B cell (primary cell): ENCODE measurements at places on chromosomes 6 and 20.

- DNase-seq: peak; percentile 20
Observed at GRCh38 chr6:158756126-158756525, 63.0 kb downstream of the EZR start.

GRCh38 chr6:56714982-56715456 lies 72.3 kb upstream of the DST start:
- DNase-seq: no peak

DNA sequence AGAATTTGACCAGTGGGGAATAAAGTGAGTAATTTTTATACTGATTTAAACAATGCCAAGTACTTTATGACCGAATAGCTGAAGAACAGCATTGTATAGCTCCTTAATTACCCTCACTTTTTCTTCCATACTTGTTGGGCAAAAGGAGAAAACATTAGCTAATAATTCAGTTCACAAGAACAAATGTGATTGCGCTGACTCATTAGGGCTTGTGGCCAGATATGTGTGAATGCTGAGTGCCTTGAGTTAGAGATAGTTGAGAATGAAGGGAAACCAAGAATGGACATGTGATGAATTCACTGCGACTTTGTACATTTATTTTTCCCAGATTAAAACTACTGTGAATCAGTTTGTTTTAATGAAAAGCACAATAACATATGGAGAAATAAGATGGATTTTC lies 669.4 kb downstream of the TFAP2A start:
- no peak for DNase-seq

DNA sequence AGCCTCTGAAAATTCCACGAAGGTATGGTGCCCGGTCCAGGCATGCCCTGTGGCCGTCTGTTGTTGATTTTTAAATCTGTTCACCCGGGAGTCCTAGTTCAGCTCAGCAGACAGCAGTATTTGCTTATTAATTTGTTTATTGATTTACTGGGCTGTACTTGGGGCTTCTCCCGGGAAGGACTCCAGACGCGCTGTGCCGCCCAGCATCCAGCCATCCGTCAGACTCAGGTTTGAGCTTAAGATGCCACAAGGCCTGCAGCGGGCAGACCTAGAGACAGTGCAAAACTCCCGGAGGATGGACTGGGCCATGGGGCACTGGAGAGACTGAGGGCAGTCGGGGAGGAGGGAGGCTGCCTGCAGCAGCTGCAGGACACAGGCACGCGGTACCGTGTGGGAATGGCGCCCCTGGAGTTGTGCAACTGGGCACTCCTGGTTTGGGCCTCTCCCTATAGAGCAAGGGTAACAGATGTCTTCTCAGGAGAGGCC lies 17.3 kb upstream of the CCDC167 start:
- DNase-seq: no peak

DNA sequence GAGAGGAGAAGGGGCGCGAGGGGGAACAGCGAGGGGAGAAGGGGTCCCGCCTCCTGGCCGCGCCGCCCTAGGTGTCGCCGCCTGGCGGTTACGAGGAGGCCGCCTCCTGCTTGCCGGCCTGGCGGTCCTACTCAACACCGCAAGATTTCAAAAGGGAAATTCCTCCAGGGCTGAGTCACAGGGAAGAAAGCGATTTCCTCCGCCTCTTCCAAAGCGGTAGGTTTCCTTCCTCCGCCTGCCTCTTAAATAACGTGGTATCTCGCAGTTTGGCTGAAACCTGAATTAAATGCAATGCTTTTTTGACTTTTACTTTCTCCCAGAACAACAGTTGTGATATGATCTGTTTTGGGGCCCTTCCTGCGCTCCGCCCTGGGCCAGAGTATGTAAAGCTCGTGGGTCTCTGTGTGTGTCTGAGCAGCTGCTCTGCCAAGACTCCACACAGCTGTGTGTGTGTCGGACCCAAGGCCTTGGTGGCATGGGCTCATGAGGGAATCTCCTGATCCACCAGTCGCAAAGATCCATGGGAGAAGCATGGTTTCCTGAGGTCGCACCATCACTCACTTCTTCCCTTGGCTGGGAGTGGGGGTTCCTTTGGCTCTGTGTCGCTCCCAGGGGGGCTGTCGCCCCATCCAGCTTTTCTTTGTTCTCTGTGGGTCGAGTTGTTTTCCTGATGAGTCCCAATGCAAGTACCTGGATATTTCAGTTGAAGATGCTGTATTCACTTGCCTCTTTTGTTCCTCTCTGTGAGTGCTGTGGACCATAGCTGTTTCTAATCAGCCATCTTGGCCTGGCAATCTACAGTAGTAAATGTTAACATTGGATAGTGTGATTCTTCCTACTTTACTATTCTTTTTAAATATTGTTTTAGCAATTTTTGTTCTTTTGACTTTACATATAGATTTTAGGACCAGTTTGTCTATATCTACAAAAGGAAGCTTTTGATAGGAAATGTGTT lies 31.6 kb upstream of the NOTCH4 start:
- peak; percentile 79 for DNase-seq

- no peak for DNase-seq
Observed at GRCh38 chr6:114690625-114691024, 347.8 kb upstream of the HS3ST5 start.

DNA sequence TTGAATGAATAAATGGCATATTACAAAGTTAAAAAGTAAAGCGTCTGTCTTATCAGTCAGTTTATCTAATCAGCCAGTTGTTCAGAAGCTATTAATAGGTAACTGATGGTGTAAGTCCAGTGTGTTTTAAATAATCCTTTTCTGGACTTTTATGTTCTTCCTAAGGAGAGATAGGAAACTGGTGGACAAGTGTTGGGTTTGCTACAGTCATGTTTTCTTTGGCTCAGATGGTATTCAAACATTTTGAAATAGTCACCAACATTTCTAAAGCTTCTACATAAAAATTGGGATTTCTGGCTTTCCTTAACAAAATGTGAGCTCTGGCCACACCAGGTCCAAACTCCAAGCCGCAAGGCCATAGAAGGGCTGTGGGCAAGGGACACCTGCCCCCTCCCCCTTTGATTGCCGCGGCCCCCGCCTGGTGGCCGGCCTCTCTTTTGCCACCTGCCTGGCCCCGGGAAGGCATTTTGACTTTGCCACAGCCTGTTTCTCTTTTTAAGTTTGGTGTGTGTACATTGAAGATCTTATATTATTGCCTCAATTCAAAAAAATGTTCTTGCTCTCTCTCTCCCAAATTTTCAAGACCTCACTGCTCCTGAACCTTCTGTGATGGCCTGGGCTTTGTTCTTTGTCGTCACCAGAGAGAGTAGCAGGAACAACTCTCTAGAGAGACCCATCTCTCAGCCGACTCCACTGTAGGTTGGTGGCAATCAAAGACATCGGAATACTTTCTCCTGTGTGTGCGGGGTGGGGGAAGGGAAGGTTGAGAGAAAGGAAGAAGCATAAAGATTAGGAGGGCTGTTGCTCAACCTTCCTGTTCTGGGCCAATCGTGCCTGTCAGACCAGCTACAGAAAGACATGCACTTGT lies 84.0 kb upstream of the ZNF217 start:
- no peak for DNase-seq

DNA sequence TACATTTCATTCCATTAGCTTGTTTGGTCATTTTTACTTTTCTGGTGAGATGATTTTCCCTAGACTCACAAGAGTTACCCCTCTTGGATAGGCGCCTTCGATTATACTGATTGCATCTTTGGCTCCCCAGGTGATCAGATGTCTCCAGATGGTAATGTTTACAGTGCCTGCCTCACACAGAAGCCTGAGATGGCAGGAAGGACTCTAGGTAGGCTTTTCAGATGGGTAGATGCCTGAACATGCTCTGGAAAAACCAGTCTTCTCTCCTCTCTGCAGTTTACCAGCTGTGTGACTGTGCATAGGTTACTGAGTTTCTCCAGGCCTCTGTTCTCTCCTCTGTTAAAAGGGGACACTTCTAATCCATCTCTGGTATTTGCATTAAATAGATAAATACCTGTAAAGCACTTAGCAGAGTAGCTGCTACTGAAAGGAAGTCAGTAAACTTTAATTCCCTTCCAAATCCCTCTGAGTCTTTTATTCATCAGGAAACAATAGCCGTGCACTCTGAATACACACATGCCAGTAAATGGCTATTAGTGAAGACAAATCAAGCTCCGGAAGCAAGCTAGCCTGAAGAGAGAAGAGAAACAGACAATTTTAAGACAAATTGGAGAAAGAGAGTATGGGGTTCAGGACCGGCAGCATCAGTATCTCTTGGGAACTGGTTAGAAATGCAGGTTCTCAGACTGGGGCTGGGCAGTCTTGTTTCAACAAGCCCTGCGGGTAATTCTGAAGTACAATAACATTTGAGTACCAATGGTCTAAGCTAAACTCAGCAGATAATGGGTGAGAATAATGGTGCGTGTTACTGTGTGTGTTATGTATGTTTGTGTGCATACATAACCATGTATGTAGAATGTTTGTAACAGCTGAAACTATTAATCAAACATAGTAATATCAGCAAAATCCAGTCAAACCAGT lies 139.4 kb downstream of the UST start:
- no peak for DNase-seq

DNA sequence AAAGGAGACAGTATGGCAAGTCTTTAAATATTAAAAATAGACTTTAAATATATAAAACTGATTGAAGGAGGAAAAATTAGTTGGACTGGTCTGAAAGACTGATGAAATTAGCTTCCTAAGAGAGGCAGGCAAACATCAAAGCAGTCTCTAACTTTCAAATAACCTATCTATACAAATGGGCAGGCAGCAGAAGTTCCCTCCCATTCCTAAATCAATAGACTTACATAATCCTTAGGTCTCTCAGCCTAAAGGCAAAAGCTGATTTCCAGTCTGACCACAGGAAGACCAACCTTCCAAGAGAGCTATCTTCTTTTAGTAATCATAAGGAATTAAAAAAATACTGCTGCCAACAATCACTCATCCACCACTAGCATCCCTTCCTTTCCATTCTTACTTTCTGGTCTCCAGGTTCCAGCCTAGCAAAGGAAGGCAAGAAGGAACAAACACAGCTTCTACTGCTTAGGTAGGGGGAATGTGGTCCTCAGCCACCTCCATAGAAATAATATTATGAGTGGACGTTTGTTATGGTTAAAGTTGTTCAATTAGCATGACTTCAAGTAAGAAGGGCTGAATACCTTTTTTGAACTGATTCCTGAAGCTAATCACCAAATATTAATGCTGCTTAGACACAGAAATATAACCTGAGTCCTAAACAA lies 44.1 kb downstream of the SESN1 start:
- DNase-seq: no peak

- DNase-seq: no peak
Observed at GRCh38 chr6:91462241-91462640, 875.4 kb upstream of the MAP3K7 start.

DNA sequence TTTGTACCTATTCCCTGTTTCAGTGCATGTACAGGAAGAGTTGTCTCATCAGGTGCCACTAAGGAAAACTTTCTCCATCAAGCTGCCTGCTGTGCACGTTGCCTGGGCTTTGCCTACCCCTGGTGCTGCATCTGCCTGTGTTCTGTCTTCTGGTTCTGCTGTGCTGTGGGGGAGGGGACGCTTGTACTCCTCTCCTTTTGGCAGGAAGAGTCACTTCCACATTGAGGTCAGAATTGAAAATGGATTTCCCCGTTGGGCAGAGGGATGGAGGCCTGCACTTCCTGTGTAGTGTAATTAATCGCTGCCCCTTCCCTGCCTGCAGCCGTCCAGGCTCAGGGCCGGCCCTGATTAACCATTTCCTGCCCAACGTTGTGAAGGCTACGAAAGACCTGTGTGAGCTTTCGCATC lies 153.3 kb downstream of the SCML4 start:
- peak; percentile 83 for DNase-seq

DNA sequence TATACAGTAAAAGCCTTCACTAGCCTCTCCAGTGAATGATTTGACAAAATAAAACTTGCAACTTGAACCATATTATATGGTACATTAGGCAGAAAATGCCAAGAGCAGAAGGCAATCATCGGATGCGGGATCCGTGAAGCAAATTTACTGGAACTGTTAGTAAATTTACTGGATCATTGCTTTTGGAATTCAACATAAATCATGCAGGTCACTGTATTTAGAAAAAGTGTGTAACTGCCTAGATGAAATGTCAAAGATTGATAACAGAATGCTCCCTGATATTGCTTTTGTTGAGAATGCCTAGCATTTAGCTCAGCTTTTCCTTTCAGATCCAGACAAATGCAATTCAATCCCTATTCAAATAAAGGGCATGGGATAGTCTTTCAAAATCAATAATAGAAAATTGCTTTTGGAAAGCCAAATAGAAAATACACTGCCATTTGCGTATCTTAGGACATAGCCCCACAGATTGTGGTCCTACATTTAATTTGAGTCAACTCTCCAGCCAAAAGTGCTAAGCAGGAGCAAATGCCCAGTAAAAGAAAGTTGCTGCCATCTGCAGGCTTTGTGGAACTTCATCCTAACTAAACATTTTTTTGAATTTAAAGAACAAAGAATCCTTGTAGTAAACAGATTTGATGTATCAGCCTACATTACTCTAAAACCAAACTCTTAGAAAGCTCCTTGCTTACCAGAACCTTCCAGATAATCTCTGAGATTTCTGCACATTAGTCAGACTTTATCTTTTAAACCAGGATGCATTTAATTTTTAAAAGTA lies 109.5 kb upstream of the HSF2 start:
- DNase-seq: no peak

GRCh38 chr6:154821638-154822037 lies 88.4 kb downstream of the SCAF8 start:
- DNase-seq: no peak

DNA sequence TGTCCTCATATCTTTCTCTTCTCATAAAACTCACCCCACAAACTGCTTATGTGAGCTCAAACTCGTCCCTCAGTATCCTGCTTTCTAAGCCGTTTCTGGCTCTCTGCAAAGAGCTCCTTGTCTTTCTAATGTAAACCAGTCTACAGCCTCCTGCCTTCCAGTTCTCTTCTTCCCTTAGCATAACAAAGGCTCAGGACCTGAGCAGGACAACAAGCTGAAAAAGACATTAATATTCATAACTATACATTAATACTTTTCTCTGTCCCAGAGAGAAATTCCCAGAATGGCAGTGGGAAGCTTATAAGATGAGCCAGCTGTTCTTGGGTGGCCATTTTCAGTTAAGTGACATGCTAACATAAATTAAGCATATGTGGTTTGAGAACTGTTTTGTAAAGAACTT lies 207.0 kb upstream of the TCF21 start:
- DNase-seq: no peak

GRCh38 chr6:157503018-157503747 lies 122.2 kb downstream of the ZDHHC14 start:
- DNase-seq: no peak

- no peak for DNase-seq
Observed at GRCh38 chr6:148494226-148494625, 151.6 kb downstream of the SASH1 start.

GRCh38 chr6:14660806-14661579 lies 543.4 kb downstream of the CD83 start:
- DNase-seq: peak; percentile 92

DNA sequence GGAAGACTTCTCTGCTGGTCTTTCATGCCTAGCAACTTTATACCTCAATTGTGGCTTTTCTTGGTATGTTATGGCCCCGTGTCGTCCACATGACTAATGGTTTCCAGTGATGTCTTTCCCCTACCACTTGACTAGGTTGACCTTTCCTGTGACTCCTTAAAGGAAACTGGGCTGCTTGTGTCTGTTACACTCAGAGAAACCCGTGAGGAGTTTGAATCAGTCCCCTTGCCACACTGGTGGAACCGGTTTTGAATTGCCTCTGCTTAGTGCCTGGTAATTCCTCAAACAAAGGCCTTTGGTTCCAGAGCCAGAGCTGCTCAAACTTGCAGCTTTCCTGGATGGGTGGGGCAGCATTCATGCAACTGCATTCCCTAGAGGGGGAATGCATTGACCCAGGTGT lies 21.9 kb downstream of the ECT2L start:
- peak; percentile 10 for DNase-seq

GRCh38 chr6:25024821-25025220 lies 89.1 kb upstream of the RIPOR2 start:
- DNase-seq: no peak
